ENCODE measurements at places on chromosomes 13 and 19.

DNA sequence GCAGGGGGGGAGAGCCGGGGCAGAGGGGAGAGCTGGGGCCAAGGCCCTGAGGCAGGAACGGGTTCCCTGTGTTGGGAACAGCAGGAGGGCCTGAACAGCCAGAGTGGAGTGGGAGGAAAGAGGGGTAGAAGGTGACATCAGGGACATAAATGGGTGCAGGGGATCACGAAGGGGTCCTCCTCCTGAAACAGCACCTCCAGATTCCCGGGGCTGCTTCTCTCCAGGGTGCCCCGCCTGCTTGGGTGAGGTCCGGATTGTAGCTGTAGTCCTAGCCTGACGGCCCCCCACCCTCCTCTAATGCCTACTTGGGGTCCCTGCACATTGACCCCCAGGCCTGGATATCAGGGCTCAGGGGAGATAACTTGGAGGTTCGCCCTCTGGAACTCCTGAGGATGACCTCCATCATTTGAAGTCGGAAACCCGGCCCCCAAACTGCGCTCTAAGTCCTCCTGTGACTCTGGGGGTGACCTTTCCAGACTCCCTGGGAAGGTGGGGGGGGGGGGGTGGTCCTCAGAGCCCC lies 473 bp upstream of the SCN1B start:
- DNase-seq: no peak

GRCh38 chr13:89163096-89163495 lies 1491.9 kb downstream of the SLITRK5 start:
- DNase-seq: no peak

DNA sequence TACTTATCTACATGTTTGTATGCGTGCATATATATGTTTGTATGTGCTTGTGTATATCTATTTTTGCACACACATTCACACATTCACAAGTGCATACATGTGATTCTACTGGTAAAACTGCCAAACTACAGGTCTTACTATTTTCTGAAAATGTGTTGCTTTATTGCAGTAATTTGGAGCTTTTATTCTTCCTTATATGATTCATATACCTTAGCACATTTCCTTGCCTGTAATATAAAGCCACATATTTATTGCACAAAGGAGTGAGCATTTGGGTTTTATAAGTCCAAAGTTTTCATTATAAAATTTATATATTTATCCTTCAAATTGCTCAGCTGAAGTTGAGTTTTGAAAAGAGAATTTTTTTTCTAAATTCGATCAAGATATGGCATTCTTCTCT lies 1120.4 kb upstream of the PCDH9 start:
- DNase-seq: no peak

DNA sequence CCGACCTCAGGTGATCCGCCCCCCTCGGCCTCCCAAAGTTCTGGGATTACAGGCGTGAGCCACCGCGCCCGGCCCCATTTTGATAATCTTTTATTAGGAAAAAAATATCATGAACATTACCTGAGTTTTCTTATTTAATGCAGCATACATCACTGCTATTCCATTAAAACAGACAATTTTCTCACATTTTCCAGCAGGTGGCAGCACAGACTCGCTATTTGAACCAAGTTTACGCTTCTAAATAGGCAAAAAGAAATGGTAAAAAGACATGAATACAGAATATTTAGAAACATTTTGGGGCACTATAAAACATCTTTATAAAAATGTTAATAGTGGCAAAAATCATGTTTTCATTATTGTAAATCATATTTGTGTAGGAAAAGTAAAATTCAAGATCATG lies 903.1 kb downstream of the SLITRK6 start:
- DNase-seq: peak; percentile 52

- DNase-seq: no peak
Observed at GRCh38 chr13:84417416-84417815, 535.1 kb upstream of the SLITRK1 start.

- no peak for DNase-seq
Observed at GRCh38 chr19:43780706-43781525, at the start of gene KCNN4. TSS of gene KCNN4 (minus strand) at chr19:43780973. CDS start at chr19:43780861, 112 bp downstream.

- DNase-seq: no peak
Observed at GRCh38 chr13:21101865-21102576, 40.6 kb upstream of the LATS2 start.

GRCh38 chr13:22127277-22128164 lies 456.6 kb downstream of the FGF9 start:
- no peak for DNase-seq

- peak; percentile 26 for DNase-seq
Observed at GRCh38 chr13:28022848-28023518, 34.5 kb upstream of the URAD start.

Measured in neural progenitor cell (in vitro differentiated cells).